ENCODE measurements at places on chromosomes 11 and 22. TPM values are rescaled to one million over a fixed set of nuclear protein-coding genes. Genes with fewer than 3 reads are reported as not detected.

IGSF22 gene
- 0.44 TPM for total RNA-seq

GRCh38 chr11:108494182-108494581 is 4.0 kb downstream of the POGLUT3 start:
- no peak for DNase-seq

CSNK2A3 gene
- 1.3 TPM for total RNA-seq

GRCh38 chr22:32457031-32457430 is 7.2 kb downstream of the BPIFC start:
- no peak for DNase-seq

RFPL1 gene
- not detected for total RNA-seq

GRCh38 chr22:29141078-29141688 is 64.5 kb upstream of the EMID1 start:
- DNase-seq, result no peak

DNA sequence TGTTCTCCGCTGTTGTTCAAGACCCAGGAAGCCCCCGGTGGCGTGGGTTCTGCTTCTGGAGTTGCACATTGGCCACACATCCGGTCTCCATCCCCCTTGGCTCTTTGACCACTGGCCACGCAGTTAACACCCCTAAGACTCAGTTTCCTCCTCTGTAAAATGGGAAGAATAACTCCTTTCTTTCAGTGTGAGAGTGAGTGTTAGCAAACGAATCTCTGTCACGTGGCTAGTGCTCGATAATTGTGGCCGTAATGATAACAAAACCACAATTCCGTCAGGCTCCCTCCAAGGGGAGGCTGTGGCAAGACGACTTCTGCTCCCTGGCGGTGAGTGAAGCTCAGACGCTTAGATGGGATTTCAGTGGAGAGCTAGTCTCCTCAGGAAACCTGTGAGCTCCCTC is 315.2 kb upstream of the B3GAT1 start:
- no peak for DNase-seq

ARFIP2 gene
- total RNA-seq, result 121 TPM

NXPE1 gene
- not detected for total RNA-seq

DNA sequence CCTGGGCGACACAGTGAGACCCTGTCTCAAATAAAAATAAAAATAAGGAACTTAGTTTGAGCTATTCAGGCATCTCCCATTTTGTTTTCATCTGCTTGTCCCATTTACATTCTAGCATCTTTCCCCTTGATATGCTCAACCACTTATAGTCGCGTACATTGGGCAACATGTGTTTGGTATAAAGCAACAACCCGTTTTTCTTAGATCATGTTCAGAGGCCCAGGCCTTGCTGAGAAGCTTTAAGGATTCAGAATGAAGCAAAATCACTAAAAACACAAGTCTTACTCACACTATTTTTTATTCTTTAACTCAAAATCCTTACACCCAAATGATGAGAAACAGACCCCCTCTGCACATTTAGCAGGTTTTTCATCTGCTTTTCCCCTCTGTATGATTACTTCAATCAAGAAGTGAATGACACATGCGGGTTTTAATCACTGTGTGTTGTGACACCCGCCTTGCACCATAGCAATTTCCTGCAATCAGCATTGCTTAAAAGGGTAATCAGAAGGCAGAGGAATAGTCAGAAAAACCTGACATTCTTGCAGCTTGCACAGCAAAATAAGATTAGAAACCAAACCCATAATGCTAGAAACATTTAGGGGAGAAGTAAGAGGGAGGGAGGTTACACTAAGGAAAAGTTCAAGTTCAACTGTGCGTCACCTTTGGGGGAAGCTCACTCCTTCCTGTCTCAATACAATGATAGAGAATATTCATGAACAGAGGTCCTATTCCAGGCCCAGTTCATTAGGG is 25.9 kb downstream of the ALG9 start:
- no peak for DNase-seq

Data from breast epithelium (tissue), 4 donors.